ENCODE measurements at places on chromosomes 2 and 18.

- no peak for DNase-seq
These were observed 25.7 kb upstream of the UXS1 start for GRCh38 chr2:106219813-106220212.

- no peak for DNase-seq
These were observed 78.9 kb downstream of the MAP4K4 start for GRCh38 chr2:101776172-101777043.

- DNase-seq, result peak; percentile 31
These were observed 208.7 kb upstream of the RASGRP3 start for GRCh38 chr2:33267756-33268155.

- peak; percentile 76 for DNase-seq
These were observed 174.6 kb upstream of the PID1 start for GRCh38 chr2:229445501-229446211.

- DNase-seq, result no peak
These were observed 1721.9 kb upstream of the SLC39A10 start for GRCh38 chr2:193935114-193935513.

- DNase-seq, result no peak
These were observed 96.2 kb downstream of the RAD51AP2 start for GRCh38 chr2:17422061-17422460.

- no peak for DNase-seq
These were observed 63.4 kb upstream of the BOD1L2 start for GRCh38 chr18:57083485-57083884.

GRCh38 chr2:221896505-221897151, 324.5 kb upstream of the EPHA4 start:
- peak; percentile 35 for DNase-seq

DNA sequence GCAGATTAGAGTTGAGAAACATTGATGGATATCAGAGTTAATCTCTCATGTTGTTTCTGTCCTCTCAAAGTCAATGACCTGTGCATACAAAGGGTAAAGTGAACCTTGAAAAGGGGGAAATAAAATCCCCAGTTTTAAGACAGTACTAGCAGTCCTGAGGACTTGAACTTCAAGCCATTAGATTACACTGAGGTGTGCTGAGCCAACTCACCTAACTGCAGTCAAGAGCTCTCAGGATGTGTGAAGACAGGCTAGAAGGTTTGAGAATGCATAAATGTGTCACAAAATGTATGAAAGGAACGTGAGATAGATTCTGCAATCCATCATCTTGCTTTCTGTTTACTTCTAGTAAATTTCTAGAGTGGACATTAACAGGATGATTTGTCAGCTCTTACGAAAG, 35.5 kb downstream of the DOCK10 start:
- no peak for DNase-seq

- peak; percentile 92 for DNase-seq
These were observed 141.1 kb downstream of the ANTXR1 start for GRCh38 chr2:69154106-69154505.

DNA sequence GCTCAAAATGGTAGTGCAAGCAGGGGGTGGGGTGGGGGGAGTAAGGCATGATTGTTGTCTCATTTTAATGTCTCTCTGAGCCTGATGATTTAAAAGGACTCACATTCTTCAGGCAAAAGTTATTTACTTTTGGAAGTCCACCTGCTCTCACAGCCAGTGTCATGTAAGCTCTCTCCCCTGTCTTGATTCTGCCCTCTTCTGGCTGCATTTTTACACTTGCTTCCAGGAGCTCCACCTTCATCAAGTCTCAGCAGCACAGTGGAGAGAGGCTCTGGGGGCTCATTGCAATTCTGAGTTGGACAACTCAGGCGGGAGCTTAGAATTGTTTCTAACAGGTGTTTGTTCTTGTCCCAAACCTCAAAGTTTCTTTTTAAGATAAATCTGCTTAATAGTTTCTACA, 39.2 kb downstream of the GNAL start:
- peak; percentile 28 for DNase-seq

DNA sequence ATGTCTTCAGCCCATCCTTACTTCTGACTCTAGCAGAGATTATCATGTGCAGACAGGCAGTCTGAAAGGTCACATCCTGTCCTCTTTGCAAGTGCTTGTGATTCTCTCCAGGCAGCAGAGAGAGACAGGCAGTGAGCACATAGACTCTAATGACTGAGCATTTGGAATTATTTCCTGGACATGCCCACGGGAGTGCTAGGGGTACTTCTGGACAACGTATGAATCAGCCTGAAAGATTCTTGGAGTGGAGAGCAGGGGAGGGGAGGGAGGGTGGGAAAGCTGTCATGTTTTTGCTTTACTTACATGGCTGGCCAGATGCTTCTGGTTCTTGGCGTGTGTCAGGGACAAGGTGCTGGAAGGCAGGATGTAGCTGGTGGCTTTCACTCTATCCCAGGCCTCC, 150.6 kb downstream of the RIF1 start:
- peak; percentile 39 for DNase-seq

DNA sequence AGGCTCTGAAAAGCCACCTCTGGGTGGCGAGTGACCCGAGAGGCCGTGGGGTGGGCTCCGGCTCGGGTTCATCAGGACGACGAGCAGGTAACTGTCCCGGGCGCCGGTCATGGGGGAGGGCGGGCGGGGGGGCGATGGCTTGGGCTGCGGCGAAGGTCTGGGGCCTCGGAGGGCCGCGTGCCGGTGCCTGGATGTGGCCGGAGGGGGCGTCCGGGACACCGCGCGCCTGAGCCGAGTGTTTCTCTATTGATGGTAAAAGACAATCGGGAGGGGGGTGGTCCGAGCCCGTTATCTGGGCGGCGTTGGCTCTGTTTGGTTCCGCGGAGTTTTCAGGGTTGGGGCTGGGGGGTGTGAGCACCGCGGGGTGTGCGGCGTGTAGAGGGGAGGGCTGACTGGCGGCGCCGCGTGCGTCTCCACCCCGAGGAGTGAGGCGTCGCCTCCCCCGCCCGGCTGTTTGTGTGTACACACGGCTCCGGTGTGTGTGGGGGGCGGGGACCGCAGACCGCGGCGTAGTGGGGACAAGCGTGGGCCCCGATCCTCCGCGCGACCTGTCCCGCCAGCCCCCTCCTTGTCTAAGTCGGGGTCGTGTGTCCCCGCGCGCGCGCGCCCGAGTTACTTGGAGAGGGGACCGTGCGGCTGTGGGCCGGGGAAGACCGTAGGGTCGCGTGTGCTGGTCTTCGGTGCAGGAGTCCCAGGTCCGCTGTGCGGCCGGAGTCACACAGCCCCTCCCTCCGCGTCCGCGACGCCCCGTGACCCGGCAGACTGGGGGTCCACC, 1.6 kb downstream of the CTIF start:
- DNase-seq, result peak; percentile 67

GRCh38 chr2:26299471-26300101, 46.4 kb upstream of the SELENOI start:
- DNase-seq, result peak; percentile 79

- peak; percentile 23 for DNase-seq
These were observed 83.3 kb upstream of the POMC start for GRCh38 chr2:25251422-25252273.

DNA sequence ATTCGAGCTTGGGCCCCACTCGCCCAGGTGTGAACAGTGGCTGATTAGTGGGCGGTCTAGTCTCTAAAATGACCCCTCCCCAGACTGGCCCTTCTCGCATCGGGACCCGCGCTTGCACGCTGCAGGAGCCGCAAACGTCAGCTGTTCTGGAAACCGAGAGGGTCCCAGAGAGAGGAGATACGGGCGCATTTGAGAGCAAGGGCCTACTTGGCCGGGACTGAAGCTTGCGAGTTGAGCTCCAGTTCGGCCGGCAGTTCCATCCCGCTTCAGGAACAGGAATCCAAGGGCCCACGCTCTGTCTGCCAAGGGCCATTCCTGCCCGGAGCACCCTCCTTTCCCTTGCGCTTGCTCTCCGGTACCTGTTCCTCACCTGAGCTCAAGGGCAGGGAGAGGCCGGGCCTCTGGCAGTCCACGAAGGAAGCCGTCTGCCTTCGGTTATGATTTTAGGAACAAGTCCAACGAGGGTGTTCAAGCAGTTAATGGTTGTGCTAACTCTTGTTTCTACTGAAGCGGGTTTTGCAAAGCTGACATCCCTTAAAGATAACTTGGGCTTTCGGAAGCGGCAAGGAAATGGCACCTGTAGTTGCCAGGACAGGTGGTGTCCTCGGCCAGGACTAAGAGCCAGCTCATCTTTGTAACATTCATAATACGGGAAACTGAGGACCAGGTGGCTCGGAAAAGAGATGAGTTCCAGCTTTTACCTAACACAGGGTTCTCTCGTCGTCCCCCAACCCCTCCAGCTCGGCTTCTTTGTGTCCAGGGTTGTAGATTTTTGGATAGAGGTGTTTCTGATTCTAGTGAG, 3.9 kb upstream of the DLX1 start:
- DNase-seq, result no peak

- no peak for DNase-seq
These were observed 123.6 kb downstream of the EIPR1 start for GRCh38 chr2:3253913-3254441.

- DNase-seq, result peak; percentile 17
These were observed 284.1 kb downstream of the IRS1 start for GRCh38 chr2:226515344-226516055.

DNA sequence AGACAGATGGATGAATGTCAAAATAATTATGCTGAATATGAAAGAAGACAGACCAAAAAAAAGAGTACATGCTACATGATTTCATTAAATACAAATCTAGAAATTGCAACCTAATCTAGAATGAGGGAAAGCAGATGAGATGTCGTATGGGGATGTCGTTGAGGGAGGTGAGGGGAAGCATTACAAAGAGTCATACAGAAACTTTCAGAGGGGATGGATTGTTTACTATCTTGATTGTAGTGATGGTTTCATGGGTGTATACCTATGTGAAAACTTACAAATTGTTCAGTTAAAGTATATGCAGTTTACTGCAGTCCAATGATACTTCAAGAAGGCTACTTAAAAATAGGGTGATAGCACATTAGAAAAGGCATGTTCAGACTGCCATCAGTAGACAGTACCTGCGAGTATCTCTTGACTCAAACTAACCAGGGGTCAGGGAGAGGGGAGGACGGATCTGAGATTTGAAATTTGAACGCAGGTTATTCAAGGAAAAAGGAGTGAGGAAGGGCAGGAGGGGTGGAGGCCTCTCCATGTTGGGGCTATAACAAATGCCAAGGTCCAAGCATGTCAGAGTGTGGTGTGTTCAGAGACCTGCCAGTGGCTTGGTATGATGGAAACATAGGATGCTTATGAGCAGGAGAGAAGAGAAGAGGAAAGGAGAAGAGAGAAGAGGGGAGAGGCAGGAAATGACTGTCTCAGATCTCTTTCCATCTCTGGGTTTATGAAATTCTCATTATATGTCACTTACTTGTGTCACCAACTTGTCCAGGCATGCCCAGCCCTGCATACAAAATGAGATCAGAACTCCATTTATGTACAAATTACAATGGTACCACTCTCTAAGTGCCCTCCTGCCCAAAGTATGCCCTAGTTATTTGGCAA, 257.3 kb upstream of the CXCR4 start:
- no peak for DNase-seq

- DNase-seq, result no peak
These were observed 20.7 kb downstream of the IGFBP2 start for GRCh38 chr2:216653931-216654365.

GRCh38 chr2:43021791-43022509, 204.5 kb downstream of the ZFP36L2 start:
- DNase-seq, result no peak

- DNase-seq, result no peak
These were observed 159.8 kb downstream of the SH3RF3 start for GRCh38 chr2:109288544-109289368.

- DNase-seq, result no peak
These were observed 666.5 kb downstream of the SLC4A3 start for GRCh38 chr2:220293966-220294365.

- no peak for DNase-seq
These were observed 50.8 kb upstream of the PEX13 start for GRCh38 chr2:60966507-60967405.
